ENCODE measurements at places on chromosomes 6 and 20.

- no peak for DNase-seq
Observed at GRCh38 chr6:30615958-30616810, 859 bp downstream of the PPP1R10 start.

GRCh38 chr20:46695892-46696291 lies 6.6 kb upstream of the TP53RK start:
- no peak for DNase-seq

- DNase-seq, result no peak
Observed at GRCh38 chr6:30748851-30749540, 4.6 kb upstream of the IER3 start.

DNA sequence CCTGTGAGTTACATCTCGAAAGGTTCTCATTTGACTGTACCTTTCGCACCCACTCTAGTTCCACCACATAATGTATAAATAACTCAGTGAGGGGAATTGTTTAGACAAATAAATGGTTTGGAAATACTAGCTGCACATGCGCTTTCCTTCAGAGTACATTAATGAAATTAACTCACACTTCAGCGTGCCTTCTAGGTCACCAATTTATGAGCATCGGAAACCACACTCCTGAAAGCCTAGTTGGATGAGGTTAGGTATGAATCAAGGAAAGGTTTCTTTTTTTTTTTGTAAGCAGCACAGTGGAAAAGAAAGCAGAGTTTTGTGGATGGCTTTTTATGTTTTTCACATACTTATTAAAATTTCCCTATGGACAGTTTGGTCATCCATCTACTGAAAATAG lies 247.8 kb upstream of the TCF21 start:
- DNase-seq, result no peak

GRCh38 chr6:128712898-128713297 lies 170.0 kb upstream of the LAMA2 start:
- no peak for DNase-seq

- DNase-seq, result no peak
Observed at GRCh38 chr20:46814366-46815232, 80.0 kb upstream of the EYA2 start.

DNA sequence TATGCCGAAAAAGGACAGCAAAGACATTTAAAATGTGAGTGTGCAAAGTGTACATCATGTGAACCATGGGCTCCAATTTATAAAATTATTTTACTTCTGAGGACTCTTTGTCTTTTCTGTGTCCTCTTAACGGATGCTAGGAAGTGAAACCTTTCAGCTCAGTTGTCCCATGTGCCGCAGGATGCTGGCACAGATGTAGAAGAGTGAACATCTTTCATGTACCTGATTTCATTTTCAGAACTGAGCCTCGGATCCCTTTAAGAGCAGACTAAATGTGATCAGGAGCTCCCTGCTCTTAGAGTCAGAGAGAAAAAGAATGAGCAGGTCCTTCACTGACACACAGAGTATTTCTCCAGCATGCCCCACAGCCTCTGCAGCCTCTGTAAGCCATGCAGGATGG lies 27.6 kb upstream of the FUCA2 start:
- DNase-seq, result no peak

DNA sequence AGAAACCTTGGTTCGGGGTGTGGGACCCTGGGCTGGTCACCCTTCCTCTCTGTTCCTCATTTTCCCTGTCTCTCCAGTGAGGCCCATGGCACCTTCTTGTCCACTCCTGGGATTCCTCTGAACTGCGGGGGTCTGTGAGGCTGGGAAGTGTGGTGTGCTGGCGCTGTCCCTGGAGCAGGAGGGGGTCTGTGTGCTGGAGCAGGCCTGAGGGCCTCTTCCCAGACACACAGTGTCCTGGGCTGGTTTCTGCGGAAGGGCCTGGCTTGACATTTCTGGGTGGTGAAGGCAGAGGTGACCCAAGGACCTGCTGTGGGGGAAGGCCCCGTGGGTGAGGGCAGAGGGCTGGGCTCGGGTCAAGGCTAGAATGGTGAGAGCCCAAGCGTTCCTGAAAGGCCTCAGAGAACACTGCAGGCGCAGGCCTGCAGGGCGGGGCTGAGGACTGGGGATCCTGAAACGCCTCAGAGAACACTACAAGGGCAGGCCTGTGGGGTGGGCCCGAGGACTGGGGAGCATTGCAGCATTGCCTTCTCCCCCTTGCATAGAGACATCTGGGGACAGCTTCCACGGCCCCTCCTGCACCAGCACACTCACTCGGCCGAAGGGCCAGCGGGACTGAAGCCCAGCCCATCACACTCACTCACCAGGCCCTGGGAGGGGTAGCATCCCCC lies 10.6 kb upstream of the BAK1 start:
- DNase-seq, result no peak

DNA sequence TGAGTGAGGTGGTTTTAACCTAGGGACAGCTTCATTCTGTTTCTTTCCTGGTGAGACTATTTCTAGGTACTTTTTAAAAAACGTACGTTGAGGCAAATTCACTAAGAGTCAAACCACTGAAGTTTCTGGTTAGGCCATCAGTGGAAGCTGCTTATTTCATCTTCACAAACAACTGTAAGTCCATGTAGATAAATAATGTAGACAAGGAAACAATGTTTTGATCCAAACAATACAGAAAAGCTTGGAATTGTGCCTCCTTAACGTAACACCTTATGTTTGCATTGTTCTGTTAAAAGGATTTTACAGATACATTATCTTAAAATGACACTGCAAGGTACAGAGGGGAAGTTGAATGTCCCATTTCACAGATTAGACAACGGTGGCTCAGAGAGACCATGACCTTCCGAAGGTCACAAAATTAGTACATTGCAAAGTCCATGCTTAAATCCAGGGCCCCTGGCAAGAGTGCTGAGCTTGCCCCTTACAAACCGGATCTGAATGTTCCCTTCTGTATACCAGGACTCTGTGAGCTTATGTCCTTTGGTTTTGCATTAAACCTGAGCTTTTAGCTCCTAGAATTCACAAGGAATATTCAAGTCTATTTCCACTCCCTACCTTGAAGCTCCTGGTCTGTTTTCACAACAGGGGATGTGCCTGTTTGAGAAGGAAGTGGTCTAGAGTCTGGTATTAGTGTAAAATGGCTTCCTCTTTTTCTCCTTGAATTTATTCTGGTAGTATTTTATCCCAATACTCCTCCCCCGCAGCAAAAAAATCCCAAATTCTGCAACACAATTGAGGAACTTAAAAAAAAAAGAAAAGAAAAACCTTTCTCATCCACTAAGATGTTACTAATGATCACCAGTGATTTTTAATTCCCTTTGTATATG lies 28.9 kb upstream of the ZNF217 start:
- no peak for DNase-seq

DNA sequence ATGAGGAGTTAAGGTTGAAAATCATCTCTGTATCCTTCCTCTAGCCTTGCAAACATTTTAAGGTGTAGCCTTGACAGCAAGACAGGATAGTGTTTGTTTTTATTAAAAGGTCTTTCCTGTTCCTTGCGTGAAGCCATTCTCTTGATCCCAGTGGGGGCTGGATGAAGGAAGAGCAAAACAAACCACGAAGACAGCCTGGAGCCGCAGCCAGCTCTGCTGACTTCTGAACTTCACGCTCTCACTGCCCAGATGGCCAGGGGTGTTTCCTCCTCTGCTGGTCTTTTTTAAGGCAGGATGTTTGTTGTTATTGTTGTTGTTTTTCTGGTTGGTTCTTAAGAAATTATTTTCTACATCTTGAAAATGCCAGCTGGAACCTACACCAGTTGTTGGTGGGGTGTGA lies 156.4 kb downstream of the MTHFD1L start:
- DNase-seq, result no peak

DNA sequence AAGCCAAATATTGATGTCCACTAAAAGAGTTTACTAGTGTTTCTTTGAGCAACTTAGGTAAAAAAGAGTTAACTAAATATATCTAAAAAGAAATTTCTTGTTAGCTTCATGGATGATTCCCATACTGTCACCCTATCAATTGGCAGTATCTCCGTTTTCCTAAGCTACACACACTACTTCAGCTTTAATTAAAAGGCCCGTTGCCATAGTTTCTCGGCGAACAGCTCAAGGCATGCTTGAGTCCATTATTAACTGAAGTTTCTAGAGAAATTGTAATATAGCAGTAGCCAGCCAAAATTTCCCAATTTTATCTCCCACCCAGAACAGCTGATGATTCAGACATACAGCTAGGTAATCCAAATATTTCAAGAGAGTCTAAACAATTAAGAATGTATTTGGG lies 20.0 kb upstream of the BEND6 start:
- DNase-seq, result no peak

- no peak for DNase-seq
Observed at GRCh38 chr6:168165373-168165772, 86.4 kb upstream of the FRMD1 start.

DNA sequence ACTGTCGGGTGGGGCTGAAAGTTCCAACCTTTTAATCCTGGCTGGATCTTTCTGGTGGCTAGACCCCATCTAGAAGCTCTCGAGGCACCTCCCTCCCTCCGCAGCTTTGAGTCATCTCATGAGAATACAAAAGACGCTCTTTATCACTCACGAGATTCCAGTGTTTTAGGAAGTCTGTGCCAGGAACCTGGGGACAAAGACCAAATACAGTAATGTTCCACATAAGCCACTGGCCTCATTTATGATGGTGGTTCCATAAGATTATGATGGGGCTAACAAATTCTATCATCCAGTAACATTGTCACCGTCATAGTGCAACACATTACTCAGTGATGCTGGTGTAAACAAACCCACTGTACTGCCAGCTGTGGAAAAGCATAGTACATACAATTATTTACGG lies 48.7 kb downstream of the NCOA7 start:
- DNase-seq, result no peak

- peak; percentile 57 for DNase-seq
Observed at GRCh38 chr6:111973118-111973761, 80.7 kb upstream of the CCN6 start.

DNA sequence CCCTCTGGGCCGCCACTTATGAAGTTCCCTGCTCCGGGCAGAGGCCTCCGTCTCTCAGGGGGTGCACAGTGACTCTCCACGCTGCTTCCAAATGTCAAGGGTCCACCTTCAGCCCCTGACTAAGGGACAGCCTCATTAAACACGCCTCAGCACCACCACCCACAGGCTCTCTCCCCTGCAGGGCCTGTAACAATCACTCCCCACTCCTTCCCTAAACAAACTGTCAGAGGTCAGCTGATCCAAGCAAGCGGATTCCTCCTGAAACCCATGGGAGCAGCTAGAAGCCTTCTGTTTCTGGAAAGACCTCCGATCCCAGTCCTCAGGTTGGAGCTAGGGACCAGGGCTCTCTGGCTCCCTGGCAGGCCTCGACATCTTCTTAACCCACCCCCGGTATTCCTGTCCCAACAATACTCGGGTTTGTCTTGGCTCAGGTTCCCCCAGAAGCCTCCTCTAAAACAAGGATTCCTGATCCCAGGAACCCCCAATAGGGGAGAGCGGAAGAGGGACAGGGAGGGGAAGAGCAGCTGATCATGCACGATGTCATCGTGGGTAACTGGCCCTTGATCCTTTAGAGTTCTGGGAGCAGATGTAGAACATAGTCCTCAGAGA lies 181.0 kb downstream of the ZNF217 start:
- DNase-seq, result no peak

DNA sequence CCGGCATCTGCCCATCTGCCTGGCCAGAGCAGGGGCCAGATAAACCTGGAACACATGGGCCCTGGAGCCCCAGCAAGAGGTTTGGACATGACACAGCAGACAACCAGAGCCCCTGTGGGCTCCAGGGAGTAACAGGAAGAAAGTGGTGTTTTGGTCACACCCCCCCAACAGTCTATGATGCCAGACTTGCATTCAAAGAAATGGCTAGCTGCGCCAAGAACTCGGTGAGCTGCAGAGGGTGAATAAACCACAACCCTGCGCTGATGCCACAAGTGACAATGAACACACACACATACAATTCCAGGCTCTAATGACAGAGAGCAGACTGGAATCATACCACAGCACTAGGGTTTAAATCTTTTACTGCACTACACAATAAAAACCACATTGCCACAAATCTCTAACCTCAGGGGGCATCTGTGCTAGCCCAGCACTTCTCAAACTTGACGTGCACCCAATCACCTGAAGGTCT lies 34.0 kb downstream of the TRERF1 start:
- peak; percentile 48 for DNase-seq

GRCh38 chr6:6566766-6567165 lies 21.8 kb upstream of the LY86 start:
- no peak for DNase-seq

GRCh38 chr6:168892031-168892430 lies 361.6 kb downstream of the THBS2 start:
- DNase-seq, result no peak

- DNase-seq, result no peak
Observed at GRCh38 chr6:95133578-95133977, 443.8 kb upstream of the MANEA start.

- DNase-seq, result no peak
Observed at GRCh38 chr20:19743640-19743995, 14.4 kb upstream of the RIN2 start.

- DNase-seq, result no peak
Observed at GRCh38 chr20:43954704-43955061, 40.0 kb downstream of the TOX2 start.

- no peak for DNase-seq
Observed at GRCh38 chr6:11492464-11493290, 44.9 kb upstream of the TMEM170B start.

- no peak for DNase-seq
Observed at GRCh38 chr6:7897461-7898192, 13.0 kb downstream of the TXNDC5 start.

GRCh38 chr6:14945461-14946185 lies 300.2 kb upstream of the JARID2 start:
- DNase-seq, result no peak

- no peak for DNase-seq
Observed at GRCh38 chr6:91428953-91429560, 842.2 kb upstream of the MAP3K7 start.

GRCh38 chr6:33781131-33781975 lies 7.6 kb downstream of the LEMD2 start:
- DNase-seq, result no peak

DNA sequence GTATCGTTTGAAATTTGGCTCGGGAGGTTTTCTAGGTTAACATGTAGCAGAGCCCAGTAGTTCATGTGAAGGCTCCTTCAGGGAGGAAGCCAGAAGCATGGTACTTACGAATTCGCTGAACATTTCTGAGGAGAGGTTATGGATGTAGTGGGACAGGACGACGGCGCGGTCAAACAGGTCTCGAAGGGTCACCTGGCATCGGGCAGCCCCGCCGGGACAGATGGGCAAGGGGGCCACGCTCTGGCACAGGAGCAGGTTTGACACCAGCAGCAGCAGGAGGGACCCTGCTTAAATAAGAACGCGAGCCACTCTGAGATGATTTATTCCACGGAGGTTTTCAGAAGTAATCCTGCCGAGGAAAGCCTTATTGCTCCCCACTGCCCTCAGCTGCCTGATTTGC lies 2.5 kb downstream of the PRL start:
- no peak for DNase-seq

GRCh38 chr6:26473429-26473757 lies 15.6 kb downstream of the BTN2A1 start:
- DNase-seq, result no peak

GRCh38 chr6:132220800-132221199 lies 180.5 kb downstream of the MOXD1 start:
- no peak for DNase-seq

DNA sequence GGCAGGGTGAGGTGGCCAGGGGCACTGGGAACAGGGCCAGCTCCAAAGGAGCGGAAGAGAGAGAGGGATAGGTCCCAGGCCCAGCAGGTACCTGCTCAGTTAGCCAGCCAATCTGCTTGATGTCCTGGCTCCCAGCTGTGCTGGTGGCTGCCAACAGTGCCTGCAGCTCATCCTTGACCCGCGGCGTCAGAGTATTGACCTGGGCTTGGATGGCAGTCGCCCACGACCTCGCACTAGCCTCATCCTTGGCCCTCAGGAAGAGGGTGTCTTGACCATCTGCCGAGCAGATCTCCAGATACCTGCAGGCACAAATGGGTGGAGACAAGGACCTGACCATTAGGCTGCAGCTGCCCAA lies 11.1 kb upstream of the CDK5RAP1 start:
- DNase-seq, result no peak
